Osteoblast (primary cell): ENCODE measurements at places on chromosomes 3 and 15. TPM values are rescaled to one million over a fixed set of nuclear protein-coding genes. Genes with fewer than 3 reads are reported as not detected.
A peak's percentile ranks its signal among the peaks of the same experiment; 100 is the strongest.

DNA sequence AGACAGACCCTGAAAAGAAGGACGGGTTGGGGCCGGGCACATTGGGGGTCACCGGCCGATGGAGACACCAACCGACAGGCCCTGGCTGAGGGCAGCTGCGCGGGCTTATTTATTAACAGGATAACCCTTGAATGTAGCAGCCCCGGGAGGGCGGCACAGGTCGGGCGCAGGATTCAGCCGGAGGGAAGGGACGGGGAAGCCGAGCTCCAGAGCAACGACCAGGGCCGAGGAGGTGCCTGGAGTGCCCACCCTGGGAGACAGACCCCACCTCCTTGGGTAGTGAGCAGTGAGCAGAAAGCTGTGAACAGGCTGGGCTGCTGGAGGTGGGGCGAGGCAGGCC is 2.2 kb upstream of the LSMEM2 start:
- peak; percentile 80 for DNase-seq

DNA sequence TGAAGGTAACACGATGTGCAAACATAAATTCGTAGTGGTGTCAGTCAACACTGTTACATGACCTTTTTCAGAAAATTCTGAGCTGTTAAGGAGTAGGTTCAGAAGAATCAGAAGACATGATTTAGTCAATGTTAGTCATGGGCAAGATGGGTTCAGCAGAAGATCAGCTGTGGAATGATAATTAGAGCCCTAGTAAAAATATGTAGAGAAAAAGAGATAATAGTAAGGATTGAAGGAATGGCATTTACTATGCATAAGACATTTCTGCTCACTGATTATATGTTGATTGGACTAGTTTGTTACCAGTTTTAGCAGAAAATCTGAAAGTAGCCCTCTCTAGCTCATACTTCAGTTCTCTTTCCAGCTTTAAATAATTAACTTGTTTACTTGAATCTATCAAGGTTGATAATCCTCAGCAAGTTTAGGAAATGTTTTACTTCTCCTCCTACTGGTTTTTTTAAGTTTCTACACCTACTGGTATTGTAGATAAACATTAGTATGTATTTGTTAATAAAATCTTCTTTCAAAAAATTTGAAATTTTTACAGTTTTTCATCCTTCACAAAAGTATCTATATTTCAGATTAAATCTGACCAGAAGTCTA is 98.6 kb downstream of the ALCAM start:
- no peak for DNase-seq

GRCh38 chr3:184379358-184380184 is at the start of gene CHRD:
Gene CHRD, plus strand, starts transcription at chr3:184380054. Its CDS starts 265 bp downstream, at chr3:184380319.
- peak; percentile 83 for DNase-seq

- no peak for DNase-seq
Observed at GRCh38 chr3:111229301-111229700, 157.7 kb downstream of the NECTIN3 start.

DNA sequence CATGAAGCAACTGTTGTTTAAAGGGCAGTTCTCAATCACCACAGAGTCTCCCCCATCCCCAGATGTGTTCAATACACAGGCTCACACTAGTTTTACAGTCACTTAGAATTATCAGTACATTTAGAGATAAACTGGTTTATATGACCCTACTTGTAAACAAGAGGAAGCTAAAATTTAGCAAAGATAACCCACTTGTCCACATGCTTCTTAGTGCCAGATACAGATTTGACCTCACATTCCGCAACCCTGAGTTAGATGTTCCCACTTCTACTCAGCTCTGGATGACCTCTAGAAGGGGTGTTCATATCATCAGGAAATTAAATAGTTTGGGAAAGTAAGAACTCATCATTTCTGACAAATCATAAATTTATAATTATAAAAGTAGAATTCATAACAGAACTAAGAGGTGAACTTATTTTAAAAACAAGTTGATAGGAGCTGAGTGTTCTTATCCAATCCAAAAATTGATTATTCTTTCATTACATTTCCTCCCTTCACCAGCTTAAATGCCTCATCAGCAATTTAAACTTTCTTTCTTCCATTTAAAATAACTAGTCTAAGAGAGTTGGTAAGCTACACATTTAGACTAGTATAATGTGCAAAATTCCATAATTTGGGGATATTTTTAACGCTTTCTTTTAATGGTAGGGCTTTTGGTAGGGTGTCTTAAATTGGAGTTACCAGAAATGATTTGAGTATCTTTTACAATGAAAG is 131.2 kb downstream of the FBN1 start:
- no peak for DNase-seq

- no peak for DNase-seq
Observed at GRCh38 chr3:62134061-62134496, 239.3 kb downstream of the FEZF2 start.

DNA sequence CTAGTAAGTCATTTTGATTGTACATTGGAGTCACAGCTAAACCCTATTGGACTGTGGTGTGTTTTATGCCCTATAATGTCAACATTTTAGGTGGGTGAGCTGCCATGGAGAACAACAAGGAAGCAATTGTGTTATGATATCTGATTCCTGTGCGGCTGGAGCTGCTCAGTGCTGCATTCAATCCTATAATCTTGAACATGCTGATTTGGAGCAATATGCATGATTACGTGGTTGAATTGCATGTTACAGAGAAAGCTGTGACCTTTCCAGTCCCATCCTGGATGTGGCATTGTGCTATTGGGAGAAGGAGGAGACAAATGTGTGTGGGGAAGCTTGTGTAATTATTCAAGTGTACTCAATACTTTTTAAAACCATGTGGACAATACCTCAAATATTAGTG is 20.1 kb upstream of the C3orf49 start:
- DNase-seq = no peak

DNA sequence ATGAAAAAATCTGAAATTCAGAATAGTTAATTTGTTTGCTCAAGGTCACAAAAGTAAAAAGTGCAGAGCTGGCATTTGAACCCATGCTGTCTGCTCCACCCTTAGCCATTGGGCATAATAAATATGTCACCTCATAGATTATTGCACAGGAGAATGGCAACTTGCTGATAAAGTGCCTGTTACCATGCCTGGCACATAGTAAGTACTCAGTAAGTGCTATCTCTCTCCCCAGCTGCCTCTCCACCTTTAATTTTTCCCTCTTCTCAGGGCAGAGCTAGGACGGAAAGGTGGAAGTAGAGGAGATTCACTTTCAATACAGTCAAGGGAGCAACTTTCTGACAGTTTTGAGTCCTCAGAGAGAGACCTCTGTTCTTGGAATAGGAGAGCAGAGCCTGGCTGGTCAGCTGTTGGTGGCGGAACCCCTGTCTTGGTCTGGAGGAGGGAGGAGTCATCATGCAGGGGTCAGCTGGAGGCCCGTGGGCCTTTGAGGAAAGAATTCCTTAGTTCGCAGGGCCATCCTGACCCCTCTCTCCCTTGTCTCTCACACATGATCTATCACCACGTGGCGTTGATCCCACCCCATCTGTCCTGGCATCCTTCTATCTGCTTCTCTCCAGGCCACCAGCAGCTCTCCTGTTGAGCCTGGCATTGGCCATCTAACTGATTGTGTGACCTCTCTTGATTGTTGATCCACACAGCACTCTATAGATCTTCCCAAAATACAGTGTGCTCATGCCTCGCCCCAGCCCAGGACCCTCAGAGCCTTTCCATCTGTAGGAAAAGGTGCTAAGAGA is 149.3 kb downstream of the RPLP1 start:
- DNase-seq = no peak

GRCh38 chr3:62571916-62572315 is 198.6 kb upstream of the FEZF2 start:
- DNase-seq = no peak

GRCh38 chr3:45226206-45226915 is at the start of gene TMEM158:
Gene TMEM158, minus strand, starts transcription at chr3:45226287. Its CDS starts 260 bp downstream, at chr3:45226027.
- peak; percentile 99 for DNase-seq

DNA sequence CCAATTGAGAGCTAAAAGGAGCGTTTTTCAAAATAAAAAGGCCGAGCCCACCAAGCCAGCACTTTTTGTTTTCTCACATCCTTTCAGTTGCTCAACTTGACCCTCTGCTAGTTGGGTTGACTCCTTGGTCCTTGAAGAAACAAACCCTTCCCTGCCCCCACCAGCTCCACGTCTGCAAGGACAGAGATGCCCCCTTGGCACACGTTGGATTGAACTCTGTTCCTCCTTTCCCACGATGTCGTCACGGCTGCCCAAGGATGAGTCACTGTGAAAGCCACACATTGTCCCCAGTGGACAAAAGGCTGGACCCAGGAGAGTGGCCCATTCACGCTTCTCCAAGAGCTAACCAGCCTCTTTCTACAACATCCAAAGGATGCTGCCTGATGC is 43.0 kb upstream of the SPATA12 start:
- no peak for DNase-seq

- DNase-seq = no peak
Observed at GRCh38 chr15:56042031-56042430, 48.6 kb upstream of the NEDD4 start.

GRCh38 chr3:9008550-9009255 is 45.4 kb upstream of the RAD18 start:
- no peak for DNase-seq

DNA sequence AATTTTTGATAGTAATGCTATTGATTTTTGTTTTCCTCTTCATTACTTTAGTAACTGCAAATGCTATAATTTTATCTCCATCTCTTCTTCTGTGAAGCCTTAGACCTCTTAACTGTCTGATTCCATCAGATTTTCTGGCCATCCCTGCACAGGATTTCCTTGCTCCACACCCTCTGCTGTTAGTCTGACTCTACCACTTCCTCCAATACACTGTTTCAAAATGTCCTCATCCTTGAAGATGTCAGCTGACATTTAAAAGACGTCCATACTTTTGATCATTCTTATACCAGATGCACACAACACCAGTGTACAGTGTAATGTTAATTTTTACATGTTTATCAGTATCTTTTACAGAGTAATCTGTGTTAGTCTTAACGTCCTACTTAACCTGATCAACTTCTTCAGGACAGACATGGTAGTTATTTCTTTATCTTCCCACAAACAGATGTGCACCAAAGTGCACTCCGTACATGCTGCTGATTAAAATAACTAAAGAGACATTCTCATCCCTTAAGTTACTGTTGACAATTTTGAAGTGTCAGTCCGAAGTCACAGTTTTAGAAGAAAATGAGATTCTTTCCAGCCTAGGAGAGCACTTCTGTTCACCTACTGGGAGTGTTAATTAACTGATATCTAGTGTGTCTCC is 102.4 kb upstream of the RASGRP1 start:
- no peak for DNase-seq

DNA sequence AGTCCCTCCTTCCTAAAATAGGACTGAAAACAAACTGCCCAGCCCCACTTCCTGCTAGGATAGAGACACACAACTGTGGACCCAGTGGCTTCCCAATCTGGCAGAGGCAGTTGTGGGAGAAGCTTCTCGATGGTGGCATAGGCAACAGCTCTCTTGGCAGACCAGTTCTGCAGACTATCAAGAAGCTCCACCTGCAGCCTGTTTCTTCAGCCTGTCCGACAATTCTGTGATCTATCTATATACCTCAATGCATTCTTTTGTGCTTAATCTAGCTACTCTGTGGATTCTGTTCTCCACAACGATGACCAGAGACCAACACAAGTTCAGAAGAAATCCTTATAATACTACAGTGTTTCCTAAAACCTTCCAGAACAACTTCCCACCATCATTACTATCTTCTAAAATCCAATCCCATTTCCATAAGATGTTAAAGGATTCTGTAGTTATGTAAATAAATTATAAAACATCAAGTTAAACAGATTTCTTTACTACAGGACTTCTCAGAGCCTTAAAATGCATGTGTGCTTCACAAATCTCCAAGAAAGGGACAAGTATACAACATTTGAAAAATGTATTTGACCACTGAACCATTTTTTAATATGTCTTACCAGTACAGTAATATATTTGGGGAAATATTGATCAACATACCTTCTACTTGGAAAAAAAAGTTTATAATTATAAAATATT is 57.7 kb downstream of the IGF2BP2 start:
- no peak for DNase-seq

The KBTBD13 gene
- total RNA-seq = not detected in 2 replicates

The VIPR1 gene
- not detected in 2 replicates for total RNA-seq

The TP63 gene
- total RNA-seq = 1.8 and 2.4 TPM in 2 replicates

The CGNL1 gene
- total RNA-seq = 1.1 and 1.5 TPM in 2 replicates

The CAPN3 gene
- 1.1 and 3.2 TPM in 2 replicates for total RNA-seq

The GNAI2 gene
- total RNA-seq = 223 and 248 TPM in 2 replicates

The MYL3 gene
- total RNA-seq = not detected in 2 replicates

The DUOX1 gene
- total RNA-seq = under 0.01 and 0.29 TPM in 2 replicates

The SLC22A14 gene
- total RNA-seq = 0.29 and 0.36 TPM in 2 replicates

The ARPP19 gene
- total RNA-seq = 104 and 114 TPM in 2 replicates

The SCAANT1 gene
- not detected in 2 replicates for total RNA-seq

The RPL32 gene
- total RNA-seq = 524 and 1,095 TPM in 2 replicates
